H9 (cell line): ENCODE measurements at places on chromosomes 2 and 18. TPM values are rescaled to one million over a fixed set of nuclear protein-coding genes. Genes with fewer than 3 reads are reported as not detected.

- no peak overlapping the region for H3K4me3 ChIP-seq
- H3K4me1 ChIP-seq: no peaks in the 10 kb centered on the region
- peaks cover 4% of the 10 kb centered on the region; the same call in 1 of the 2 replicates for H3K36me3 ChIP-seq
- H3K27me3 ChIP-seq: no peaks in the 10 kb centered on the region
- H3K27ac ChIP-seq: no peak overlapping the region
- no peak for DNase-seq
Observed at GRCh38 chr18:27845897-27846296, 331.0 kb downstream of the CDH2 start.

DNA sequence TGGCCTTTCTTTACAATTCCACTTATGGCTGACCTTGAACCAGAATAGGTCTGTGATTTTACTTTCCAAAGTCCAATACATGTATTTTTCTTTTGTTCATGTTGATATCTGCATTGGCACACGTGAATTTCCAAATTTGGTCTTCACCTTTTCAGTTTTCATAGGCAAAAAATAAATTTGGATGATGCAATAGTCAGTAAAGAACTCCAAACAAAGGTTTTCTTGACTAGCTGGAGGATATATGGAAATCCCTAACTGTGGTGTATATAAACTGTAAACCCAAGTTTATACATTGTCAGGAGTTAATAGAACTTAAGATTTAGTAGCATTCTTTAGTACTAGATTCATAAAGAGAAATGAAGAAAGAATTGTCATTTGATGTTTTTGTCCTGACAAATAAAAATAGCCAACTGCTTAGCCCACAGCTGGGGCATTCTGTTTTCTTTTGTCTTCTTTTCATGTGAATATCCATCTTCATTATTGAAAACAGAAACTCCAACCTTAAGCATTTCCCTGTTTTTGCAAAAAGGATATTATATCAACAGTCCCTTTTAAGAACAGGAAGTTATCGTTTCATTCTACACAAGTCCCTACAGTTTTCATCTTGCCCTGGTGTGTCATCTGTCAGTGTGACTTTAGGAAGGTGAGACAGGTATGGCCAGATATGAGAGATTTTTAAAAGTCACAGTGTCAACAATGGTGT lies 132.9 kb downstream of the BCL2 start:
- H3K36me3 ChIP-seq: no peaks in the 10 kb centered on the region
- H3K4me1 ChIP-seq: no peaks in the 10 kb centered on the region
- DNase-seq: no peak
- no peak overlapping the region for H3K27ac ChIP-seq

ZDBF2 gene
- 29.1 and 31.8 TPM in 2 replicates for total RNA-seq

POTEC gene
- total RNA-seq: not detected in 2 replicates

TUBA4B gene
- not detected in 2 replicates for total RNA-seq
